ENCODE measurements at places on chromosomes 5 and 9. TPM values are rescaled to one million over a fixed set of nuclear protein-coding genes. Genes with fewer than 3 reads are reported as not detected.

GRCh38 chr9:37514999-37515398 is 29.3 kb downstream of the POLR1E start:
- no peak overlapping the region for H3K27ac ChIP-seq
- no peaks in the 10 kb centered on the region for H3K27me3 ChIP-seq

DNA sequence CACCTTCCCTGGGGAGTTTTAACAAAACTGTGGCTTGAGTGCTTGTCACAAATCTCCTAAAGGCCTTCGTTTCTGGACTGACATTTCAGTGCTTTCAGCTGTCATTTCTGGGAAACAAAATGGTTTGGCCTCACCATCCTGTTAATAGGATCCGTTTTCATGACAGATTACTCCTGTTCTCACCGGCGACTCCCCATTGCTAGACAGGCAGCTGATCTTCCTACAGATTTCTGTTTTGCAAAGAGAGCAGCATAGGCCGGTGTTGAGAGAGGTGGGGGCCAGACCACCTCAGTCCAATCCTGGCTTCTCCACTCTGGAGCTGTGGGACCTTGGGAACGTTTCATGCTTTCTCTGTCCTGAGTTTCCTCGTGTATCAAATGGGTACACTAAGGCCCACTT is 75.5 kb upstream of the OTULINL start:
- no peaks in the 10 kb centered on the region for H3K27me3 ChIP-seq
- no peaks in the 10 kb centered on the region for H3K4me1 ChIP-seq
- DNase-seq: no peak
- no peak overlapping the region for H3K27ac ChIP-seq
- H3K4me3 ChIP-seq: no peak overlapping the region
- H3K36me3 ChIP-seq: no peaks in the 10 kb centered on the region

GRCh38 chr5:73735032-73735734 is 109.2 kb downstream of the ARHGEF28 start:
- no peak for DNase-seq
- no peaks in the 10 kb centered on the region for H3K36me3 ChIP-seq
- H3K27me3 ChIP-seq: peaks cover 23% of the 10 kb centered on the region
- H3K27ac ChIP-seq: no peak overlapping the region

- no peak overlapping the region for H3K4me3 ChIP-seq
- H3K36me3 ChIP-seq: no peaks in the 10 kb centered on the region
- peaks cover 30% of the 10 kb centered on the region for H3K27me3 ChIP-seq
- no peak overlapping the region for H3K27ac ChIP-seq
- H3K4me1 ChIP-seq: no peaks in the 10 kb centered on the region
- no peak for DNase-seq
Measured at GRCh38 chr5:148768806-148769415, 57.5 kb upstream of the ADRB2 start.

GRCh38 chr9:69260161-69260560 is 64.9 kb upstream of the ENTREP1 start:
- no peak for DNase-seq
- no peaks in the 10 kb centered on the region for H3K27me3 ChIP-seq
- H3K4me3 ChIP-seq: no peak overlapping the region
- H3K36me3 ChIP-seq: no peaks in the 10 kb centered on the region

- no peak overlapping the region for H3K27ac ChIP-seq
- H3K36me3 ChIP-seq: no peaks in the 10 kb centered on the region
Measured at GRCh38 chr9:117678871-117679270, 25.3 kb upstream of the TLR4 start.

GRCh38 chr5:127096328-127096993 is 23.2 kb upstream of the C5orf63 start:
- DNase-seq: no peak
- H3K27me3 ChIP-seq: no peaks in the 10 kb centered on the region
- H3K36me3 ChIP-seq: no peaks in the 10 kb centered on the region
- no peak overlapping the region for H3K27ac ChIP-seq
- H3K4me1 ChIP-seq: peaks cover 7% of the 10 kb centered on the region
- H3K4me3 ChIP-seq: no peak overlapping the region

DNA sequence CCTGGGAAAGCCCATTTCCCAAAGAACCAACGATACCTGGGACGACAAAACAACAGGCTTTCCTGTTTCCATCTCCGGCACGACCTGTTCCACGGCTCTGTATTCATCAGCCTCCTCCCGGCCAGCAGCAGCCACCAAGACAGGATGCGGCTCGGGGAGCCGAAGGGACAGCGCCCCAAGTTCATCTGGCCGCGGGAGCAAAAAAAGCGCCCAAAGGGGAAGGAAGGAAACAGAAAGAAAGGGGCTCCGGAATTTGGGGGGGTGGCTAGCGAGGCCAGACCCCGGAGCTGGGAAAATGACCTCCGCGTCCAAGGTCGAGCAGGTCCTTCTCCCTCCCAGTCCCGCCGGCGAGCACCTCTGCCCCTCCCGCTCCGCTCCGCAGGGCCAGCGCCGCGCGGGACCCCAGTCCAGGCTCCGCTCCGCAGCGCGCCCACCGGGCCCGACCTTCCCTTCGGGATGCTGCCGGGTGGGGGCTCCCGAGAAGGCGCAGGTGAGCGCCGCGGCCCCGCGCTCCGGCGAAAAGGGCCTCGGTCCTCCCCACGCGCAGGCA is 608 bp downstream of the ELOVL7 start:
- H3K4me3 ChIP-seq: peak overlapping the region; percentile 75
- peaks cover 8% of the 10 kb centered on the region for H3K4me1 ChIP-seq
- peak; percentile 24 for DNase-seq
- H3K27ac ChIP-seq: no peak overlapping the region

- no peaks in the 10 kb centered on the region for H3K4me1 ChIP-seq
- no peak overlapping the region for H3K4me3 ChIP-seq
- DNase-seq: no peak
- H3K27ac ChIP-seq: no peak overlapping the region
- H3K27me3 ChIP-seq: no peaks in the 10 kb centered on the region
Measured at GRCh38 chr9:130962418-130963316, 23.6 kb upstream of the FIBCD1 start.

GRCh38 chr9:13991395-13991794 is 322.5 kb downstream of the NFIB start:
- no peak for DNase-seq
- peaks cover 2% of the 10 kb centered on the region for H3K27me3 ChIP-seq
- H3K27ac ChIP-seq: no peak overlapping the region

DNA sequence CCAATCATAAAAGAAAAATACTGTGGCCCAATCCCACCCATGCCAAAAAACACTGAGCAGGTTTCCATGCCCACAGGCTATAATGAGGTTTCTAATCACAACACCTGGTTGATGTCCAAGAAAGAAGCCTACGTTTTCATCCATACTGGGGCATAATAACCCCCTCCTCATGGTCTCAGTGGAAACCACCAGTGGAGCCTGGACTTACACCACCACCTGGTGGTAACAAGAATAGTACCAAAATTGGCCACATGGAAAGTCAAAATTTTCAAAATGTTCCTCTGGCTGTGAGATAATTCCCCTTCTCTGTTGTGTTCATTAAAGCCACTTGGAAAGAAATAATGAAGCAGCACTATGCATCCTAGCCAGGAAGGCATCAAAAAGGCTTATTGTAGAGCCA is 687.3 kb upstream of the ST8SIA4 start:
- H3K4me1 ChIP-seq: no peaks in the 10 kb centered on the region
- H3K27ac ChIP-seq: no peak overlapping the region
- H3K36me3 ChIP-seq: no peaks in the 10 kb centered on the region
- no peaks in the 10 kb centered on the region for H3K27me3 ChIP-seq
- H3K4me3 ChIP-seq: no peak overlapping the region

- no peaks in the 10 kb centered on the region for H3K36me3 ChIP-seq
- no peak for DNase-seq
- no peak overlapping the region for H3K27ac ChIP-seq
- peaks cover 4% of the 10 kb centered on the region for H3K4me1 ChIP-seq
Measured at GRCh38 chr5:88892669-88893068, 9.7 kb upstream of the MEF2C start.

DNA sequence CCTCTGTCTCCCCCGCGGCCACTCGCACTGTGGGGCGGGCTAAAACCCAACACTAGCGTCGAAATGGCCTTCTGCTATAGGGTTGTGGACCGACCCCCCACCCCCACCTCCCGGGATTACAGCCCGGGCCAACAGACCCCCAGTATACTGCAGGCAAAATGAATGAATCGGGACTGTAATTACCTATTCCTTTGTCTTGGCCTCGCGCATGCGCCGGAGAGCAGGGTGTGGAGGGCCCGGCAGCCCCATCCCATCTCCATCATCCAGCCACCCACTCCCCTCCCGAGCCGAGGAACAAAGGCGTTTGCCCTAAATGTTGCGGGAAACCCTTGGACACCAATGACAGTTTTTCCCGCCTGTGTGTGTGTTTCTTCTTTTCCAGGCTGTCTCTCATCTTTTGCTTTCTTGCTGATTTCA is 1.6 kb downstream of the BASP1 start:
- H3K27ac ChIP-seq: no peak overlapping the region
- DNase-seq: no peak
- H3K36me3 ChIP-seq: peaks cover 2% of the 10 kb centered on the region

DNA sequence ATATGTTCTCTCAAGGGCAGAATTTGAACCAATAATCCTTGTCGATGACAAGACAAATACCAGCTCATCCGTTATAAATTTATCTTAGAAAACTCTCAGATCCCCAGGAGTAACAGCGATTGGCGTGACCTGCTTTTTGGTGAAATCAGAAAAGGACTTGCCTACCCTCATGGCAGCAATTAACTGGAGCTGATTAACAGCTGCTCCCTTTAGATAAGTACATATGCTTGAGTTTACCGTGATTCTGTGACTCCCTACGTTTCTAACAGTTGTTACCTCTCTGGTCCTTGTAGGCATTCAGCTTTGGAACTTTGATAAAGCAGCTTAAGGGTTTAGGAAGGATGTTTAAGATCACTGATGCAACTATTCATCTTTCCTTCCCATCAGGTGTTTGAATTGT is 2.6 kb downstream of the INVS start:
- no peaks in the 10 kb centered on the region for H3K27me3 ChIP-seq
- peaks cover 18% of the 10 kb centered on the region for H3K4me1 ChIP-seq
- no peak overlapping the region for H3K4me3 ChIP-seq
- no peak for DNase-seq
- H3K36me3 ChIP-seq: peaks cover 11% of the 10 kb centered on the region

- H3K36me3 ChIP-seq: peaks cover 18% of the 10 kb centered on the region
- peaks cover 2% of the 10 kb centered on the region for H3K4me1 ChIP-seq
- no peak overlapping the region for H3K4me3 ChIP-seq
- no peaks in the 10 kb centered on the region for H3K27me3 ChIP-seq
Measured at GRCh38 chr9:132288361-132288760, 66.4 kb downstream of the SETX start.

GRCh38 chr9:135864447-135865049 is 42.8 kb downstream of the CAMSAP1 start:
- no peak overlapping the region for H3K4me3 ChIP-seq
- peaks cover 21% of the 10 kb centered on the region for H3K4me1 ChIP-seq
- no peaks in the 10 kb centered on the region for H3K27me3 ChIP-seq
- peaks cover 8% of the 10 kb centered on the region for H3K36me3 ChIP-seq
- DNase-seq: peak; percentile 84
- no peak overlapping the region for H3K27ac ChIP-seq

DNA sequence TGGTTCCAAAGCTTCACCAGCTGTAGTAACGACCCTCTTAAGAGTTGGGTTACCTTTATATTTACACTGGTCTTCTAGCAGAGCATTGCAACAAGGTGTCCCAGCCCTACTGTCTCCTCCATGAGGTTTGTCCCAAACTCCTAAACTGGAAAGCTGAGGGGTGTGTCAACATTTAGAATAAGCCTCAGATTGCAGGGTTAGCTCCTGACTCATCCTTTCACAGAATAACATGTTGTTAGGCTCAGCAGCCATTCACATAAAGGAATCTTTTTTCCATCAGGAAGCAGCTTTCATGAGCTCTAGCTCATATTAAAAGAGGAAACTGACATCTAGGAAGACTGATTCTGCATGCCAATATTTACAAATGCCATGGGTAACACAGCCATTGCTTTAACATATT is 238.7 kb downstream of the EFNA5 start:
- no peaks in the 10 kb centered on the region for H3K4me1 ChIP-seq
- H3K27me3 ChIP-seq: peaks cover 6% of the 10 kb centered on the region
- DNase-seq: no peak
- no peaks in the 10 kb centered on the region for H3K36me3 ChIP-seq

GRCh38 chr5:44332285-44332971 is 56.8 kb downstream of the FGF10 start:
- H3K4me1 ChIP-seq: no peaks in the 10 kb centered on the region
- no peak overlapping the region for H3K4me3 ChIP-seq
- no peaks in the 10 kb centered on the region for H3K27me3 ChIP-seq

- peaks cover 13% of the 10 kb centered on the region for H3K36me3 ChIP-seq
- no peak for DNase-seq
- H3K4me3 ChIP-seq: no peak overlapping the region
Measured at GRCh38 chr5:1474866-1475543, 29.8 kb upstream of the SLC6A3 start.

DNA sequence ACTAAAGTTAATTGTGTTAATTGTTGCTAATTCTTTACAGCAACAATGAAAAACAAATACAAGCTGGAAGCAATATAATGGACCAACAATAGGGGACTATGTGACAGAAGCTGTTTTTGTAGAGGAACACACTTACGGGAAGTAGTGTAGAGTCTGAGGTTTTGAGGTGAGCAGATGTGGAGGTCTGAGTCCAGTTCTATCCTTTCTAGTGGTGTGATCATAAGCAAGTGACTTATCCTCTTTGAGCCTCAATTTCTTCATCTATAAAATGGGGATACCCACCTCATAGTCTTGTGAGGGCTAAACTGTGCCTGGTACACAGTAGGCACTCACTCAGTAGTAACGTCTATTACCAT is 28.3 kb downstream of the ALG2 start:
- no peaks in the 10 kb centered on the region for H3K36me3 ChIP-seq
- no peak overlapping the region for H3K27ac ChIP-seq
- no peak for DNase-seq
- no peak overlapping the region for H3K4me3 ChIP-seq
- peaks cover under 1% of the 10 kb centered on the region for H3K27me3 ChIP-seq
- H3K4me1 ChIP-seq: peaks cover 2% of the 10 kb centered on the region

- H3K4me1 ChIP-seq: peaks cover 43% of the 10 kb centered on the region
Measured at GRCh38 chr5:81853030-81853357, 102.1 kb upstream of the SSBP2 start.

- H3K4me3 ChIP-seq: no peak overlapping the region
- H3K36me3 ChIP-seq: no peaks in the 10 kb centered on the region
- H3K4me1 ChIP-seq: no peaks in the 10 kb centered on the region
- no peak for DNase-seq
- no peaks in the 10 kb centered on the region for H3K27me3 ChIP-seq
Measured at GRCh38 chr9:72984226-72984947, 31.5 kb upstream of the ALDH1A1 start.

GRCh38 chr9:4970970-4971641 is 14.0 kb upstream of the JAK2 start:
- no peaks in the 10 kb centered on the region for H3K27me3 ChIP-seq
- no peak overlapping the region for H3K27ac ChIP-seq
- H3K4me1 ChIP-seq: peaks cover 23% of the 10 kb centered on the region
- no peaks in the 10 kb centered on the region for H3K36me3 ChIP-seq
- peak; percentile 91 for DNase-seq

- DNase-seq: no peak
- H3K4me3 ChIP-seq: no peak overlapping the region
- H3K27me3 ChIP-seq: peaks cover 5% of the 10 kb centered on the region
- H3K36me3 ChIP-seq: no peaks in the 10 kb centered on the region
Measured at GRCh38 chr5:180170106-180170809, 38.8 kb downstream of the RASGEF1C start.

RUSC2 gene
- total RNA-seq: 4.0 TPM

RPS23 gene
- 3,109 TPM for total RNA-seq

ERCC8 gene
- 9.1 TPM for total RNA-seq

SPATA31C1 gene
- total RNA-seq: not detected

ARHGEF28 gene
- not detected for total RNA-seq

SELENOP gene
- total RNA-seq: not detected

NMUR2 gene
- not detected for total RNA-seq

PCDHB2 gene
- not detected for total RNA-seq

TTF1 gene
- 27.1 TPM for total RNA-seq

FREM1 gene
- not detected for total RNA-seq

FSD1L gene
- 0.79 TPM for total RNA-seq

RHOBTB3 gene
- total RNA-seq: 1.5 TPM

IL5 gene
- total RNA-seq: not detected

PIP5KL1 gene
- total RNA-seq: 1.8 TPM

All from activated naive CD4-positive, alpha-beta T cell treated with anti-CD3 and anti-CD28 coated beads for 36 hours (primary cell).